ENCODE measurements at places on chromosomes 11 and 22.

DNA sequence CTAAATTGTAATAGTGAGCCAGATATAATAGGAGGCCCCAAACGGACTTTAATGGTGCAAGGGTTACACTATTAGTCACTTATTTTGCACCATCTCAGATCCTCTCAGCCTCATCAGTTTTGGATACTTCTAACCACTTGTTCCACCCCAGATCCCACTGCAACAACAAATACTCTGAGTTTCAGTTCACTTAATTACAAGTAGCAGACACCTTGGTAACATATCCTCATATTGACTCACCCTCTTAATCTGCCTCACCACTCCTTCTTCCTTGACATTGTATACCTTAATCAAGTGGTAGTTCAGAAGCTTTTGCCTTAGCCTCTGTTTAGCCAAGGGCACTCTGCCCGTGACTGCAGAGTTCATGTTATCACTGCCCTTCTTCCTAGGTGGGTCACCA is 256.1 kb upstream of the UBASH3B start:
- DNase-seq: no peak

DNA sequence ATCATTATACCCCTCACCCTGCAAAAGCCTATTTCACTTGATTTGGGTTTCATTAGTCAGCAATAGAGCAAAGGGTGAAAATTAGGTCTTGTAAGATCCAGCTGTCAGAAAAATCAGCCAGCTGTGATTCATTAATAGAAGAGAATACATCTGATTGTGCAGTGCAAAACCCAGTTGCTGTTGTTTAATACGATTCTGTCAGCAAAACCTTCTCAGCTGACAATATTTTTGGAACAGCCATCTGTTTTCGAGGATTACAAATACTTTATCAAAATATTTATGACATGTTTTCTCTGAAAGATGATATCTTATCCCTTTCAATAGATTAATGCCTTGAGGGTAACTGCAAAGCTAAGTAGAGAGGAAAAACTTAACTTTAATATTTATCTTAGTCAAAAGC is 1354.0 kb upstream of the RAG2 start:
- no peak for DNase-seq

- DNase-seq: no peak
Observed at GRCh38 chr11:95762534-95762933, 27.0 kb downstream of the FAM76B start.

DNA sequence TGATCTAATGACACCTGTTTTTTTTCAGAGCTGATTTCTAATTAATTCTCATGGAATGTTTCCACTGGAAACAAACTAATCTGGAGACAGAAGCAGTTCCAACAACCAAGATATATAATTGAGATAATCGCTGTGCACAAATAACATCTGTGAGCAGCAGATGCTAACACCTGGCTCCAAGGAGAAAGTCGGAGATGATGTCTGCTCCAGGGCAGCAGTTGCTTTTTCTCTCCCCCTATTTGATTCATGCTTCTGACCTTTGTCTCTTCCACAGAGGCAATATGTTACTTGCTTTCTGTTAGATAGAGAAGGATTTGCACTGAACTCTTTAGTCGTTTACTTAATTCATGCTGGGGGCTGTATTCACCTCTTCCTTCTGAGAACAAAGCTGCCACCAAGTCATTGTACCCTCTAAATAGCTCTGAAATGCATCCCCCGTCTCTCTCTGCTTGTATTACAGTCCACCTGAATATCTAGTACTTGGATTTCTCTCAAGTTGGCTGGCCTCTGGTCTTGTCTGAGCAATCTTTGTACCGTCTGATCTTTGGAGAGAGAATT is 187.4 kb downstream of the MYO18B start:
- DNase-seq: no peak

GRCh38 chr11:58058276-58059006 is 27.7 kb downstream of the OR6Q1 start:
- DNase-seq: no peak

GRCh38 chr11:110061296-110061695 is 31.9 kb upstream of the ZC3H12C start:
- no peak for DNase-seq

DNA sequence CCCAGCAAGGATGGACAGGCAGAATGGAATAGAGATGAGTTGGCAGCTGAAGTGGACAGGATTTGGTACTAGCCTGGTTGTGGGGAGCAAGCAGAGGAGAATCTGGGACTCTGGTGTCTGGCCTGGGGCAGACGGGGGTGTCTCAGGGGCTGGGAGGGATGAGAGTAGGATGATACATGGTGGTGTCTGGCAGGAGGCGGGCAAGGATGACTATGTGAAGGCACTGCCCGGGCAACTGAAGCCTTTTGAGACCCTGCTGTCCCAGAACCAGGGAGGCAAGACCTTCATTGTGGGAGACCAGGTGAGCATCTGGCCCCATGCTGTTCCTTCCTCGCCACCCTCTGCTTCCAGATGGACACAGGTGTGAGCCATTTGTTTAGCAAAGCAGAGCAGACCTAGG is 2.3 kb downstream of the GSTP1 start:
- DNase-seq: no peak

DNA sequence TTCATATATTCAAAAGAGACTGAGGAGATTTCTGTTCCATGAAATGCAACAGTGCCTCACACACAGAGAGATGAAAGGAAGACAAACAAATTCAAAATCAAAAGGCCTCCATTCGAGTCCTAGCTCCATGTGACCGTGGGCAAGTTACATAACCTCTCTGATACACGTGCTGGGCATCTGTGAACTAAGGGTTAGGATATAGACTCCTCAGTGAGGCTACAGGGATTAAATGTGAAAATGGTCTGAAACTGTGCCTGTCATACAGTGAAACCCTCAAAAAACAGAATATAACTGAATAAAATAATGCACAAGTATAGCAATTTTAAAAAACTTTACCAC is 111.8 kb upstream of the MTMR2 start:
- no peak for DNase-seq

DNA sequence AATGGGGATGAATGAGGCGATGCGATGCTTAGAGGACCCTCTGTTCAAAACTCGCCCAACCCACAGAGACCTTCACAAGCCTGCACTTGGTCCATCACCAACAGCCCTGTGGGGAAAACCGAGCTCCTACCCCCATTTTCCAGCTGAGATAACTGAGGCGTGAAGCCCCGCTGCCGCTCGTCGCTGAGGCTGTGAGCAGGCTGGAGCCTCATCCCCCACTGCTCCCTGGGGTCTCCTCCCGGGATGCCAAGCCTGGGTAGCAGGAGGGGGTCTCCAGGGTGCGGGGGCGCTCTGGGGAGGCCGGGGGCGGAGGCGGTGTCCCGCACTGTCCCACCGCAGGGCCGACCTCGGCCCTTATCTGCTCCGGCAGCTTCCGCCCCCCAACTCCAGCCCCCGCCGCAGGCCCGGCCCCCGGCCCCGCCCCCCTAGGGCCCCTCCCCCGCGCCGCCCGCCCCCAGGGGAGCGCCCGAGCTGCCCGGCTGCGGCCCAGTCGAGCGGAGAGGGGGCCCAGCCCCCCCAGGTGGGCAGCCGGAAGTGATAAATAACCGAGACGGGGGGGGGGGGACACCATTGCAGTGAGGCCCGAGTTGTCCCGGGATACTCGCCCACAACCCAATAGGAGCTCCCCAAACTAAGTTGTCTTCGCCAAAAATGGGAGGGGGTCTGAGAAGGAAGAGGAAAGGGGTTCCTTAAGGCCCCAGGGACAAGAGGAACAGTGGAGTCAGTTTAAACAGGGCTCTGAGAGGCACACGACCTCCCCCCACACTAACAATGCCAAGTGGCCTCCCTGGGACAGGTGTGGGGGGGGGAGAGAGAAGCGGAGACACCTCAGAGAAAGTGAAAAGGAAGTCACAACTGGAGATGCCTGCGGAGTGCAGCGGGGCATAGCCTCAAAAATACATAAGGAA is 8.3 kb upstream of the SLC39A13 start:
- DNase-seq: peak; percentile 24

- no peak for DNase-seq
Observed at GRCh38 chr22:38035530-38035885, 21.7 kb upstream of the PICK1 start.

DNA sequence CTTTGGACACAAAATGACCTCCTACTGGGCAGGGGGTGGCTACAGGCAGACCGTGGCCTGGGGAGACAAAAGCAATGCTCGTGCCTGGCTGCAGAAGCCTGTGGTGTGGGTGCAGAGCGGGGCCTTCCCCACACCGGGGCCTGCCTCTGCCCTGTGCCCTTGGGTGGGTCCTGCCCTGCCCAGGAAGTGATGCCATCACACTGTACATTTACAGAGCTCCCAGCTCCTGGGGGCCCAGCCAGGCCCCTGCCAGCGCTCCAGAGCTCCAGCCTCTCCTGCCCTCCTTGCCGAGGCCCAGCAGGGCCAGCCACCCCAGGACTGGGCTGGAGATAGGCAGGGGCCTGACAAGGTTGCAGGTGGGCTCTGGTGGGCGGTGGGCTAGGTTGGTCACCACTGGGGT is 40.1 kb downstream of the MUC5B start:
- no peak for DNase-seq

DNA sequence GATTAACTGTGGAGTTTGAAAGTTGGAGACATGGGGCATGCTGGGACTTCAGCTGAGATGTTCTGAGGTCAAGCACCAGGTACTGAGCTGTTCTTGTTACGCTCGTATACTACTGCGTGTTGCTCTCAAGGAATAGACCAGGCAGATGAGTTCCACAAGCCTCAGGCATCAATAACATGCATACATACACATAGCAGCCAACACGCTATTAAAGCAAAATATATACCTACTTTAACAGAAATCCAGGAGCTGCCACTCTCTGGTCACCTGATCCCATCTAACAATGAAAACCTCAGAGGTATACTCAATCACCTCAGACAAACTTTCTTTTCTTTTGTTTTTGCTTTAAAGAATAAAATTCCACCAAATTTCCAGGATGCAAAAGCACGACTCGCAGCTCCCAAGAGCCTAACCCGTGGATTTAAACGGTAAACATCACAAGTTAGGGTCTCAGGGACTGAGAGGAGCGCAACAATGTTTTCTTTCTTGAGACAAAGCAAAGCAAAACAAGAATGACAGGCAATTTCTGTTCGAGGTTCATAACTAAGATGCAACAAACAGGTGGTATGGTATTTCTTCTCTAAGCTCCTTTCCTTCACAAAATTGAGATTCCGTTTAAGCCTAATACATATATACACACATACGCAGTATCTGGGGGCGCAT is 16.5 kb downstream of the BLID start:
- DNase-seq: no peak

DNA sequence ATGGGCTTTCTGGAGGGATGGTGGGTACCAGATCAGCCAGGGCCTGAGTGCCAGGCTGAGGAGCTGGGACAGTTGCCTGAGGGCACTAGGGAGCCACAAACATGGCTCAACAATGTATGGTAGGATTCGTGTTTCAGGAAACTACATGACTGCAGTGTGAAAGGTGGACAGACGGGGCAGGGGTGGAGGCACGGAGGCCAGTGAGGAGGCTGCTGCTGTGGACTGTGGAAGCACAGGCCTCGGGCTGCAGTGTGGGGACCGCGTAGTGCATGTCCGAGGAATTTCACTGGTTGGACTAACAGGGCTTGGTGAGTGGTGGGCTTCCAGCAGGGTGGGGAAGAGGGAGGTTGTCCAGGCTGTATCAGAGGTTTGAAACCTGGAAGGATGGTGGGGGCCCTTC is 7.8 kb downstream of the P2RY2 start:
- no peak for DNase-seq

DNA sequence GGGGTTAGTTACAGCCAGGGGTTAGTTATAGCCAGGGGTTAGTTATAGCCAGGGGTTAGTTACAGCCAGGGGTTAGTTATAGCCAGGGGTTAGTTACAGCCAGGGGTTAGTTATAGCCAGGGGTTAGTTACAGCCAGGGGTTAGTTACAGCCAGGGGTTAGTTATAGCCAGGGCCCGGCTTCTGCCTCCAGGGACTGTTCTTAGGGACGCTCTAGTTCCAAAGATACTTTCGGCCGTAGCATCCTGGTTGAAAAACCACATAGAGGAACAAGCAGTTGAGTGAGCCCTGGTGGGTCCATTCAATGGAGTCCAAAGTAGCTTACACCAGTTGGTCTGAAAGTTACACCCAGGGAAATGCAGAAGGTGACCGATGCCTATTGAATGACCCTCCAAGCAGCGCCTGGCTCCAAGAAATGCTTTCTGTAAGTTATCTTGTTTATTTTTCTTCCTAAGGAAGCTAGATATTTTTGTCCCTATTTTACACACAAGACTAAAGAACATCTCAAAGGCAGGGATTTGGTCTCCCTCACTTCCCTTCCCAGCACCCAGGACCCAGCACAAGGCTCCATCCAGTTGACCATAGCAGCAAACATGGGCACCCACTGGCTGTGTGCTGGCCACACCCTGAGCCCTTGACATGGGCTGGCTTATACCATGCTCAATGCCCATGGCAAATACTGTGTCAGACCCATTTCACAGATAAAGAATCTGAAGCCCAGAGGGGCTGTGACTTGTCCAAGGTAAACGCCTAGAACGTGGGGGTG is 49.7 kb upstream of the SHISAL1 start:
- no peak for DNase-seq
